Trophoblast cell (in vitro differentiated cells and primary cell): ENCODE measurements at places on chromosomes 16 and 17.

DNA sequence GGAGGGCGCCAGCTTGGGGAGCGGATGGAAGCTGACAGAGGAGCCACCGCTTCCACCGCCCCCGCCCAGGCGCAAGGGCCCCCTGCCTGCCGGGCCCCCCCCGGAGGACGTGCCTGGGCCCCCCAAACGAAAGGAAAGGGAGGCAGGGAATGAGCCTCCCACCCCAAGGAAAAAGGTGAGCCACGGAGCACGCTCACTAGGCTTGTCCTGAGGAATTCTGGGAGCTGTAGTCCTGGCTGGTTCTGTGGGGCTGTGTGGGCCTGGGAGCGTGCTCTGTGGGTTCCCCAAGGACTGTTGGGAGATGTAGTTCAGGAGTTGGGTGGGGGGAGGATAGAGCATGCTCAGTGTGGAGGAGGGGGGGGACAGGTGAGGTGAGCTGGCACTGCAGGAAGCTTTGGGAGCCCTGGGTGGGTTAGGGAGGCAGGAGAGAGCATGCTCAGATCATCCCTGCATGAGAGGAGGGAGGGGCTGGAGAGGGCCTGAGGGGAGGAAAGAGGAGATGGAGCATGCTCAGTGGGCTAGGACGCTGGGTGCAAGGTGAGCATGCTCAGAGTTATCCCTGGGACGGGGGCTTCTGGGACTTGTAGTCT is 4.5 kb downstream of the FBXL19 start:
- no peak for DNase-seq

DNA sequence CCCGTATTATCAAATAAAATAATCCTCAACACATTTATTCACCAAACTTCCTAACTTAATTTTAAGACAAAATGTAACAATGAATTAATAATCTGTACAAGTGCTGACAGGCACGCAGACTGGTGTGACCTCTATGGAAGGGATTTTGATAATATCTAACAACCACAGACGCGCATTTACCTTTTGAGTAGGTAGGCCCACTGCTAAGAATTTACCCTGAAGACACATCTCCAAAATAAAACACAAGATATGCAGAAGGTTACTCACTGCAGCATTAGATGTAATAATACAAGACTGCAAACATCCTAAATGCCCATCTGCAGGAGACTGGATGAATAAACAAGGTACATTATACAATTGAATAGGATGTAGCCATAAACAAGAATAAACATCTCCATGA is 22.7 kb upstream of the CMTM4 start:
- DNase-seq = no peak

DNA sequence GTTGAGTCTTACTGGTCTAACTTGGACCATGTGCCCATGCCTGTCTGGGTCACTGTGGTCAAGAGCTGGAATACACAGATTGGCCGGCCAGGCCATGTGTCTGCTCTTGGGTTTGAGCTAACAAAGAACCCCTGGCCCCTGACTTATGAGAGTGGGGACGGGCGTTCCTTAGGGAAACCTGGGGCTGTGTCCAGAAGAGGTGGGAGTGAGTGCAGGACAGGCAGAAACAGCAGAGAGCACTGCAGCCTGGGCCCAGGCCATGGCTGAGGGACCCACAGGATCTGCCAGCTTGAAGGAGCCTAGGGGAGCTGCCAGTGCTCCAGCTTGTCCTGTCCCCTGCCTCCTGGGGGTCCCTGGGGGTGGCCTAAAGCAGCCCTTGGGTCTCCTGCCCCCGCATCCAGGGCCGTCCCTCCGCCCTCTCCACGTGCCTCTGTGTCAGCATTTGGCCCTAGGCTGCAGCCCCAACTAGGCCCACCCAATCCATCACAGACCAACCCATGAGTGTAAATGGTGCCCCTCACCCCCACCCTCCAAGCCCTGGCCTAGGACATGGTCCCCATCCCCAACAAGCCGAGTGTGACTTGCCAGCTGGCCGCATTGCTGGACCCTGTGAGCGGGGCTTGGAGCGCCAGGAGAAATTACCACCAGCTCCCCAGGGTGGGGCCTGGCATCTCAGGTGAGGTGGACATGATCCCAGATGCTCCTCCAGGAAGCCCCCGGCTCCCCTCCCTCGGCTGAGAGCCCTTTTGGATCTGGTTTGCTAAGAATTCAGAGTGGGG is 12.5 kb upstream of the DRC7 start:
- no peak for DNase-seq

- DNase-seq = no peak
These were observed 20.6 kb upstream of the PRKAR1A start for GRCh38 chr17:68491381-68492231.

DNA sequence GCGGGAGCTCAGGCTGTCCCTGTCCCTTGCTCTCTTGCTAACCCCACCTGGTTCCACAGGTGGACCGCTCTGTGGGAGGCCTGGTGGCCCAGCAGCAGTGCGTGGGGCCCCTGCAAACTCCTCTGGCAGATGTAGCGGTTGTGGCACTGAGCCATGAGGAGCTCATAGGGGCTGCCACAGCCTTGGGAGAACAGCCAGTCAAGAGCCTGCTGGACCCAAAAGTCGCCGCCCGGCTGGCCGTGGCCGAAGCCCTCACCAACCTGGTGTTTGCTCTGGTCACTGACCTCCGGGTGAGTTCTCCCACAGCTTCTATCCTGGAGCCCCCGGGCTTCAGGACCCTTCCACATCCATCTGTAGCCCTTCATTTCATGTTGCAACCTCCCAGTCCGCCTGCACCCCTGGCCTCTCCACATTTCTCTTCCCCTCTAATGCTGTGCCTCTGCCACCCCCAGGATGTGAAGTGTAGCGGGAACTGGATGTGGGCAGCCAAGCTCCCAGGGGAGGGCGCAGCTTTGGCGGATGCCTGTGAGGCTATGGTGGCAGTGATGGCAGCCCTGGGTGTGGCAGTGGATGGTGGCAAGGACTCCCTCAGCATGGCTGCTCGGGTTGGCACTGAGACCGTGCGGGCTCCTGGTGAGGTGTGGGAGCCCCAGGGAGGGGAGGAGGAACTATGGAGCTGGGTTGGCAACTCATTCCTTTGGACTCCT is 15.9 kb downstream of the PFAS start:
- no peak for DNase-seq

GRCh38 chr16:61730997-61731396 is 305.2 kb downstream of the CDH8 start:
- DNase-seq = no peak

- no peak for DNase-seq
These were observed 2.5 kb downstream of the CIAPIN1 start for GRCh38 chr16:57444711-57445110.

GRCh38 chr16:12178251-12178990 is 201.9 kb downstream of the SNX29 start:
- no peak for DNase-seq

- DNase-seq = no peak
These were observed 975 bp downstream of the SNX29 start for GRCh38 chr16:11977376-11978041.

- DNase-seq = no peak
These were observed 243.9 kb upstream of the MYOCD start for GRCh38 chr17:12421646-12422306.

DNA sequence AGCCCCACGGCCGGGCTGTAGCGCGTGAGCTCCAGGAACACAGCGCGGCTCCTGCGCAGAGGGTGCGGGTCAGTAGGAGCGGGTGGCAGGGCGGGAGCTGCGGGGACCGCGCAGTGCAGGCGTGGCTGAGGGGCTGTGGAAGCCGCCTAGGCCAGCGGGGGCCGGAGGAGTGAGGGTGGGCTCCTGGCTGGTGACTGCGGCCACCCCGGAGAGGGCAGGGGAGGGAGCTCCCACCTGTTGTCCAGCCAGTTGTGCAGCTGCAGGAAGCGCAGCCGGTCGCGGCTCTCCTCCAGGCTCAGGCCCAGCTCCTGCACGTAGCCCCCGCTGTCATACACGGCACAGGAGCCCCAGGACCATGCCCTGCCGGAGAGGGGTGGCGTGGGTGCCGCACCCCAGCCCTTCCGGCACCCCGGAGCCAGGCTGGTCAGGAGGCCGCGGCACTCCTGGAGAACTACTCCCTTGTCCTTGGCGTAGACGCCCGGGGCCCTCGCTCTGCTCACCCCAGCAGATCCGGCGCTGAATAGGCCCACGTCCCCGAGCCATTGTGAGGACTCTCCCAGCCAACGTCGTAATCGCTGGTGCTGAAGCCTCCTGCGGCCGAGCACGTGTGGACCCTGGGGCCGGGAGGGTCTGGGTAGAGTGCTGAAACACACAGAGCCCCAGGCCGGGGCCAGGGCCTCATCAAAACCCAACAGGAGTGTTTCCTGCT is 43.9 kb downstream of the TSC2 start:
- no peak for DNase-seq

GRCh38 chr16:15798671-15799070 is 58.2 kb downstream of the MYH11 start:
- no peak for DNase-seq

DNA sequence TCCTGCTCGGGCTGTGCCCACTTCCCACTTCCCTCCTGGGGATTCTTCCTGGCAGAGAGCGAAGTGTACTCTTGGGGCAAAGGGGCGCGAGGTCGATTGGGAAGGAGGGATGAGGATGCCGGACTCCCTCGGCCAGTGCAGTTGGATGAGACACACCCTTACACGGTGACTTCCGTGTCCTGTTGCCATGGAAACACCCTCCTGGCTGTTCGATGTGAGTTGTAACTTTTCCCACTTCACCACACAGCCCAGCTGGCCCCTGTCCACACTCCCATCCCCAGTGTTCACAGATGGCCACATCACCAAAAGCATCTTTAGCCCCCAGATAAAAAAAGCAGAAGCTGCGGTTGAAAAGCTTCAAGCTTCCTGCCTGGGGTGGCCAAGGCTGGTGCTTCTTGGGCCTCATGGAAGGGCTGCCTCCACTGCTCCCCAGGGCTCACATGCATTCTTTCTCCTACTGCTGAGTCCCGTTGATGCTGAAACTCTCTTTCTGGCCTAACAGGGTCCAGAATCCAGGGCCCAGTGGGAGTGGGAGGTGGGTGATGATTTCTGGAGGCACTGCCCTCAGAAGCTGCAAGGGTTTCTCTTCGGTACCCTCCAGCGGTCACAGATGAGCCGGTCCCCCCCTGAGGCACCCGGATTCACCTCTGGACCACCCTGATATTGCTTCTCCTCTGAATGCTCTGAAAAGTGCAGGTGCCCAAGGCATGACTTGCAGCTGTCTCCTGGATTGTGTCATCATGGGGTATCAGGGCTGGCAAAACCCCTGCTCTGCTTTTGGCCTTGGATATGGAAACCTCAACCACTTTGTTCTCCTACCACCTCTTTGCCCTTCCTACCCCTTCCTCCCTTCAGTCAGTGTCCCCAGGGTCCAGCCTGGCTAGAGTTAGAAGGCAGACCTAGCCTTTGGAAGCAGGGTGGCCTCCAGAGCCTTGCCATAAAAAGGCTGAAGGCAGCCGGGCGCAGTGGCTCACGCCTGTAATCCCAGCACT is 2.2 kb upstream of the TRAF4 start:
- no peak for DNase-seq

- no peak for DNase-seq
These were observed 4.7 kb downstream of the HOXB2 start for GRCh38 chr17:48540213-48540612.

- no peak for DNase-seq
These were observed 76.5 kb upstream of the NUDT7 start for GRCh38 chr16:77645764-77646163.

DNA sequence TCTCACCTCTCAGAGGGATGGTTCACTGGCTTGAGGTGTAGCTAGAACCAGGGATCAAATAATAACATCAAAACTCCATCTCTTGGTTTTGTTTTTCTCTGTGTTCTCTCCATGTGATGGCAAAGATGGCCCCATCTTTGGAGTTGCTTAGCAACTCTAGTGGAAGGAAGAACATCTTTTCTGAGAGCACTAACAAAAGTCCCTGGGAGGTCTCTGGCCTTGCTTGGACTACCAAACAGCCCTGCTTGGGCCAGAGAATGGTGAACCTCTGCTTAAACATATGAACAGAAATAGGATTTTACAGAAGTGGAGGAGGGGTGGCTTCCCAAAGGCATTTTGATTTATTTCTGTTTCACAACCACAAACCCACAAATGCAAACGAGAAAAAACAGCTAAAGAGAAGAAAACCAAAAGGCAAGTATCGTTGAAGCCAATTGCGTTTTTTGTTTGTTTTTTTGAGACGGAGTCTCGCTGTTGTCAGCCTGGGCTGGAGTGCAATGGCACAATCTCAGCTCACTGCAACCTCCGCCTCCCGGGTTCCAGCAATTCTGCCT is 13.2 kb downstream of the GABARAPL2 start:
- no peak for DNase-seq

- no peak for DNase-seq
These were observed 37.4 kb downstream of the PSME3IP1 start for GRCh38 chr16:57148481-57148880.

DNA sequence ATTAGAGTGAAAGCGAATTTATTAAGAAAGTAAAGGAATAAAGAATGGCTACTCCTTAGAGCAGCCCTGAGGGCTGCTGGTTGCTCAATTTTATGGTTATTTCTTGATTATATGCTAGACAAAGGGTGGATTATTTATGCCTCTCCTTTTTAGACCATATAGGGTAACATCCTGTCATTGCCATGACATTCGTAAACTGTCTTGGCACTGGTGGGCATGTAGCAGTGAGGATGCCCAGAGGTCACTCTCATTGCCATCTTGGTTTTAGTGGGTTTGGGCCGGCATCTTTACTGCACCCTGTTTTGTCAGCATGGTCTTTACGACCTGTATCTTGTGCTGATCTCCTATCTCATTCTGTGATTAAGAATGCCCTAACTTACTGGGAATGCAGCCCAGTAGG is 58.2 kb downstream of the TANC2 start:
- DNase-seq = no peak

DNA sequence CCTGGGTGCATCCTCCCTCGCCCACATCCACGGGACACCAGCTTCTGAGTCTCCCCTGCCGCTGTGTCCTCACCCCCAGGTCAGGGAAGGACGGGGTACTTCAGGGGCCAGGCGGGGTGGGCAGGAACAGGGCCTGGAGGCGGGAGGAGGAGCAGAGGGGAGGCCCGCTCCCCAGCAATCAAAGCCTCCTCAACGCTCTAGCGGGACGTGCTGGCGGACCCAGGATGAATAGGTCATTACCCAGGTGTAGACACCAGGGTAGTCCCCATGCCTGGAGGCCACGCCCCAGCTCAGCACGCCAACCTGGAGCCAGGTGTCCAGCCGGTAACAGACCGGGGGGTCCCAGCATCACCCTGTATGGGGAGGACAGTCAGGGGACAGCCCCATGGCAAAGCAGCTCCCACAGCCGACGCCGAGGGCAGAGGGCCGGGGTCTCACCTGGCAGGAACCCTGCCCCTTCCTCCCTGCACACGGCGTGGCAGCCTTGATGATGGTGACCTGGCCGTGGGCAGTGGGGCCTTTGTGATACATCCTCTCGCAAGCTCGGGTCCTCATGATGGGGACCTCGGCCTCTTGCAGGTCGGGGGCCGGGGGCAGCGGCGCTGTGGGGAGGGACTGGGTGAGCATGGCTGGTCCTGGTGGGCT is 24.2 kb downstream of the TPSD1 start:
- DNase-seq = no peak

DNA sequence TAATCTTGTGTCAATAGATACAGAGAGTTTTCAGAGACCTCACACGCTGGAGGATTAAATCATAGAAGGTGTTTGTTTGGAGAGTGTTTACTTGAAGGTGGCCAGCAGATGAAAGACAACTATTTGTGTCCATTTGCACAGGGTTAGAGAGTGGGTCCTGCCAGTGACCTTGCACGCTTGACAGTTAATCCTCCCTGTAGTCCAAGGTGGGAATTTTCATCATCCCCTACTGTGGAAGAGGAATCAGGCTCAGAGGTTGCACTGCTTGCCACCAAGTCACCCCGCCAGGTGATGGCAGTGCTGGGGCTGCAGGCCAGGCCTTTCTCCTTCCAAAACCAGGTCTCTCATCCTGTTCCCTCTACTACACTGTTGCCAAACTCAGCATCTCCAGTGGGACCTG is 12.3 kb downstream of the CDH1 start:
- no peak for DNase-seq
